GM06990 (cell line): ENCODE measurements at places on chromosomes 2 and 18.

DNA sequence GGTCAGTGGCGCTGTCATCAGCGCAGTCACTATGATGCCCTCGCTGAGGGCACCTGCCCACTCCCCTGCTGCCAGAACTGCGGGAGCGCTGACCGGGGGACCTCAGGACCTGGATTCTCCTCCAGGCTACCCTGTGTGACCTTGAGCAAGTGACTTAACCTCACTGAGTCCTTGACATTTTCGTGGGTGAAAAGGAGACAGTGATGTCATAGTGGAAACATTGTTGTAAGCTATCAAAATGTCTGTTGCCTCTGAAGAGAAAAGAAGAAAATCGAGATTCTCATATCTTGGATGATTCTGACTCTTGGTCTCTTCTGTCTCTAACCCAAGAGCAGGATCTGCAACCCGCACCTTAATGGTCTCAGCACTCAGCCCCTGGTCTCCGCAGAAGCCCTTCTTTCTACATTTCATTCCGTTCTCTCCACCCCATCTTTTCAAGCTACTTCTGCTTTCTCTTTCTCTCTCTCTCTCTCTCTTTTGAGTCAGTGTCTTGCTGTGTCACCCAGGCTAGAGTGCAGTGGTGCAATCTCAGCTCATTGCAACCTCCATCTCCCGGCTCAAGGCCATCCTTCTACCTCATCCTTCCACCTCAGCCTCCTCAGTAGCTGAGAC, 978 bp upstream of the TUBA4A start:
- DNase-seq: peak; percentile 60

- no peak for DNase-seq
Measured at GRCh38 chr2:237625216-237625705, 2.1 kb upstream of the LRRFIP1 start.

- peak; percentile 26 for DNase-seq
Measured at GRCh38 chr2:8752385-8752784, 70.5 kb downstream of the ID2 start.

DNA sequence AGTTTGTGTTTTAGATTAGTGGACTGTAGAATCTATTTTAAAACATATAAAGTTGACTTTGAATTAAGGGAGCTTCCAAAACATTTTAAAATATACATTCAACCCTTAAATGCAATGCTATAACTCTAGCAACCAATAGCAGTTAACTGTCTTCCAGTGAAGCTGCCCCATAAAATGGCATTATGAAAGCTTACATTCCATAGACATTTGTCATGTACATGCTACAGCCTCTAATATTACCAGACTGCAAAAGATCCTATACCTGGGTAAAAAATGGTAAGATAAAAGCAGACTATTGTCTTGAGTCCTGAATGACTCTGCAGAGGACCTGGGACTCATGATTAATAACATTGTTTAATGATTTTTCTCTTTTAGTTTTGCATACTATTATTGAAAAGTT, 489.4 kb downstream of the LRP1B start:
- DNase-seq: no peak

GRCh38 chr2:10425699-10426098, 22.4 kb downstream of the ODC1 start:
- DNase-seq: no peak

- no peak for DNase-seq
Measured at GRCh38 chr18:79875931-79876461, 75.5 kb downstream of the SLC66A2 start.

DNA sequence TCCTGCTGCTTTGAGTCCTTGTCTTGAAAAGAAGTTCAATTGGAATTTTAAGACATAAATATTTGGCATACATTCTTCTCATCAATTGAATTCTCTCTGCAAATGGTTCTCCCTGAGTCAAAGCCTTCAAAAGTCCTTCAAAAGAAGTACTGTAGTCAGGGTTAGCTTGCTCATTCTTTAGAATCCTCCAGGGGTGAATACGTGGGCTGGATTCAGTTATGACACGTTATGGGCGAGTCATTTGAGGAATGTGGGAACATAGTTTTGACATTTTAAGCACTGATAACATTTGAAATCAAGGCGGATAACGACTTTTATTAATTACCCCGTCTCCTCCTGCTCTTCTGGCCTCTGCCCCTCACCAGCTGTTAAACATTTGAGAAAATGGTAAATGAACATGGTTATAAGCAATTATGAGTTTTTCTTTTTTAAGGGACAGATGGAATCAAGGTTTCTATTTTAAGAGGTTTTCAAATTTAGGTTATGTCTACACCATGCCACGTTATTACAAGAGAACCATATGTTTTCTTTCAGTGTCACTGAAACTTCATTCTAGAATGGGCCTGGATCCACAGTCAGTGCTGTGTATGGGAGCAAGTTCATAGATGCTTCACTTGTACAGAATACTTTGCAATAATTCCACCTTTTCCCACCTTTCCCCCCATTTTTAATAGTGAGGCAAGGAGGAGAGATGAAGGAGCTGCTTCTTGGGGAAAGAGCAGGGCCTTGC, 273.1 kb downstream of the TSN start:
- no peak for DNase-seq
